ENCODE measurements at places on chromosomes 5 and 9. TPM values are rescaled to one million over a fixed set of nuclear protein-coding genes. Genes with fewer than 3 reads are reported as not detected.

ACTBL2 gene
- total RNA-seq: not detected

- no peaks in the 10 kb centered on the region for H3K4me1 ChIP-seq
- H3K27me3 ChIP-seq: no peaks in the 10 kb centered on the region
- no peaks in the 10 kb centered on the region for H3K36me3 ChIP-seq
- H3K4me3 ChIP-seq: no peak overlapping the region
Observed at GRCh38 chr9:77474936-77475335, 173.2 kb downstream of the GNA14 start.

ORM2 gene
- total RNA-seq: not detected

PPP1R26 gene
- 7.8 TPM for total RNA-seq

- no peak overlapping the region for H3K4me3 ChIP-seq
- DNase-seq: no peak
- no peaks in the 10 kb centered on the region for H3K4me1 ChIP-seq
- no peak overlapping the region for H3K27ac ChIP-seq
- H3K36me3 ChIP-seq: no peaks in the 10 kb centered on the region
- no peaks in the 10 kb centered on the region for H3K27me3 ChIP-seq
Observed at GRCh38 chr5:24635209-24635608, 9.6 kb downstream of the CDH10 start.

DNA sequence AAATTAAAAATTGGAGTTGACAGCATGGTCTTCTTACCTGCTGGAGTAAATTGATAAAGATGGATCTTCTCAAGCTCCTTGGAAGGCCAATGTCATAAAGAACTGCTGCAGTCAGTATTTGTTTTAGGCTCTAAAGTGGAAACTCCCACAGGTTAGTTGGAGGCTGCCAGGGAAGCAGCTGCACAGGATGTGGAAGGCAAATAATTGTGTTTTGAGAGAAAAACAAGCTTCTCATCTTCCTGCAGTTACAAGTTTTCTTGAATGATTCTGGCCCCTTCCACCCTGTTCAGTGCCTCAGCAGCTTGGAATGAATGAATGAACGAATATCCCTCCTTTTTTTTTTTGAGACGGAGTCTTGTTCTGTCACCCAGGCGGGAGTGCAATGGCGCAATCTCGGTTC, 13.9 kb downstream of the MROH2B start:
- no peak overlapping the region for H3K27ac ChIP-seq
- H3K36me3 ChIP-seq: no peaks in the 10 kb centered on the region
- no peaks in the 10 kb centered on the region for H3K4me1 ChIP-seq
- no peak for DNase-seq
- no peak overlapping the region for H3K4me3 ChIP-seq
- no peaks in the 10 kb centered on the region for H3K27me3 ChIP-seq

DNA sequence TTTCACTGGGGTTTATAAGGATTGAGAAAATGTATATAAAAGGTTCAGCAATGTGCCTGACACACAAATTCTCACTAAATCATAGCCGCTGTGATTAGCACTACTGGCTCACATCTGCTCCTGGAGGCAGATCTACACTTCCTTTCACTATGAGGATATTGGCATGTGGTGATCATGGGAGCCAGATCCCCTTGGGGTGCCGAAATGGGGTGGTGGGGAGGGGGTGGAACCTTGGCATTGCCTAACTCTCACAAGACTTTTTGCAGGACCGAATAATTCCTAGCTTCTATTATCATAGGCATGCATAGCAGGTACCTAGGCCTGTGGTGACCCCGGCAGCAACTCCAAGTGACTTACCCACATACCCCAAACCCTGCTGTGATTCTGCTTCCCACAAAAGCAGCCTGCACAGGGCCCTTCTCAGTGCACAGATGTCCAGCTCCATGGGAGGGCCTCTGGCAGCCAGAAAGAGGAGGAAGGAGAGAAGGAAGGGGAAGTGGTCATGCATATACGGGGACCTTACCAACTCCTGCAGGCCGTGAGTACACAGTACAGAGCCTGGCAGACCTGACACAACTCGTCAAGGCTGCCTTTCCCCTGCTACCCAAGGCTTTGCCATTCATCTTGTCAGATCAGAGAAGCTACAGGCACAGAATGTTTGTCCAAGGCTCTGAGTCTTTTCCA, 61.3 kb upstream of the IQGAP2 start:
- no peaks in the 10 kb centered on the region for H3K27me3 ChIP-seq
- no peaks in the 10 kb centered on the region for H3K36me3 ChIP-seq
- peaks cover 4% of the 10 kb centered on the region for H3K4me1 ChIP-seq
- DNase-seq: no peak
- no peak overlapping the region for H3K27ac ChIP-seq

WDR36 gene
- total RNA-seq: 35.2 TPM

GRCh38 chr5:116494784-116495450, 79.7 kb downstream of the SEMA6A start:
- DNase-seq: no peak
- H3K4me3 ChIP-seq: no peak overlapping the region
- H3K4me1 ChIP-seq: peaks cover 14% of the 10 kb centered on the region
- H3K27me3 ChIP-seq: no peaks in the 10 kb centered on the region
- no peak overlapping the region for H3K27ac ChIP-seq

CHMP5 gene
- total RNA-seq: 29.7 TPM

DNA sequence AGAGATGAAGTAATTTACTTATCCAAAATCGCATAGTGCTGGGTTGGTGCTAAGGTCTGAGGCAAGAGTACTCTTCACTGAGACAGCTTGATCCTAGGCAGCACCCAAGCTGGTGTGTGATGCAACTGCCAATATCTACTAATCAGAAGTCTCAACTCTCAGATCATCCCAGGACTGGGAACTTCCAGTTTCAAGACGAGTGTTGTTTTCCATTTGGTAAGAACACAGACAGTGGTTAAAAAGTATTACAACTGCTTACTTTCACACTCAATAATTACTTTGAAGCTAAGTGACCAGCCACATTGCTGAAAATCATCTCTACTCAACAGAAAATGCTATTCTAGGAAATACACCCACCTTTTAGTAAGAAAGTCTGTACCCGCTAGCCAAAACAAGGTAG, 45.3 kb downstream of the FBXW11 start:
- H3K27me3 ChIP-seq: no peaks in the 10 kb centered on the region
- no peak for DNase-seq
- H3K4me1 ChIP-seq: peaks cover 73% of the 10 kb centered on the region
- no peak overlapping the region for H3K4me3 ChIP-seq

GRCh38 chr5:42573386-42573785, 150.1 kb downstream of the GHR start:
- H3K27ac ChIP-seq: no peak overlapping the region
- H3K4me1 ChIP-seq: no peaks in the 10 kb centered on the region
- DNase-seq: no peak
- no peak overlapping the region for H3K4me3 ChIP-seq
- H3K27me3 ChIP-seq: no peaks in the 10 kb centered on the region
- H3K36me3 ChIP-seq: no peaks in the 10 kb centered on the region

TRPM3 gene
- not detected for total RNA-seq

- peak; percentile 41 for DNase-seq
- peaks cover 77% of the 10 kb centered on the region for H3K27me3 ChIP-seq
- H3K4me3 ChIP-seq: no peak overlapping the region
- peaks cover 57% of the 10 kb centered on the region for H3K4me1 ChIP-seq
- no peaks in the 10 kb centered on the region for H3K36me3 ChIP-seq
Observed at GRCh38 chr9:124007565-124008302, 3.8 kb upstream of the LHX2 start.

GRCh38 chr9:91298311-91298710, 63.4 kb downstream of the AUH start:
- no peaks in the 10 kb centered on the region for H3K27me3 ChIP-seq
- H3K4me3 ChIP-seq: no peak overlapping the region
- no peak for DNase-seq
- no peak overlapping the region for H3K27ac ChIP-seq
- H3K4me1 ChIP-seq: peaks cover 17% of the 10 kb centered on the region

DNA sequence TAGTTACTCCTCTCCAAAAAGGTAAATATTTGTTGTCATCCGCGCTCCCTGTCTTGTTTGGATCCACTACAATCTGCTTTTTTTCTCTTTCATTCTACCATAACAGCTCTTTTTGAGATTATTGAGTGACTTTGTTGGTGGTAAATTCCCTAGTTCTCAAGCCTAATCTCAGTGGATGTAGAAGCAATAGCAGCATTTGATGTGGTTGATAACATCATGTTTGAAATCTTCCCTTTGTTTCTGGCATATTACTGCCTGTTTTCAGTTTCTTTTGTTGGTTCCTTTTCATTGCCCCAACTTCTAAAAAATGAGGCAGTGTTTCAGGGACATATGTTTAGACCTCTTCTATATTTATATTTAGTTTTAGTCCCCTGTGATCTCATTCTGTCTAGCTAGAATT, 8.9 kb downstream of the CDC42SE2 start:
- H3K4me1 ChIP-seq: peaks cover 88% of the 10 kb centered on the region
- peak; percentile 49 for DNase-seq
- no peaks in the 10 kb centered on the region for H3K27me3 ChIP-seq
- peak overlapping the region; percentile 25 for H3K27ac ChIP-seq
- no peak overlapping the region for H3K4me3 ChIP-seq

DNA sequence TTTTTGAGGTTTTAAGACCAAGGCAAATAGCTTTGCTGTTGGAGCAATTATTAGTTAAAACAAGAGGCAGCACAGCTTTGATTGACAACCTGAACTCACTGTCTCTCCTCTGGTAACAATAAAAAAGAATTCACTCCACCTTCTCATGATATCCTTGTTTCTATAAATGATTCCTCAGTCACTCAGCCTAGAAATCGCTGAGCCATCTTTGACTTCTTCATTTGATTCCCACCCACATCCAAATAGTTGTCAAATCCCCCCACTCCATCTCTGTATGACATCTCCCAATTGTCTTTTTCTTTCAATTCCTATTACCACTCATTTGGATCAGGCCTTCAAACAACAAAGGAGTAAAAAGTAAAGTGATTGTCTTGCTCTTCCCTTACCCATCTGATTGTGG, 266.4 kb downstream of the MCTP1 start:
- no peaks in the 10 kb centered on the region for H3K4me1 ChIP-seq
- H3K4me3 ChIP-seq: no peak overlapping the region
- no peaks in the 10 kb centered on the region for H3K27me3 ChIP-seq
- H3K36me3 ChIP-seq: peaks cover 1% of the 10 kb centered on the region
- no peak overlapping the region for H3K27ac ChIP-seq

BTNL9 gene
- total RNA-seq: 173 TPM

DNA sequence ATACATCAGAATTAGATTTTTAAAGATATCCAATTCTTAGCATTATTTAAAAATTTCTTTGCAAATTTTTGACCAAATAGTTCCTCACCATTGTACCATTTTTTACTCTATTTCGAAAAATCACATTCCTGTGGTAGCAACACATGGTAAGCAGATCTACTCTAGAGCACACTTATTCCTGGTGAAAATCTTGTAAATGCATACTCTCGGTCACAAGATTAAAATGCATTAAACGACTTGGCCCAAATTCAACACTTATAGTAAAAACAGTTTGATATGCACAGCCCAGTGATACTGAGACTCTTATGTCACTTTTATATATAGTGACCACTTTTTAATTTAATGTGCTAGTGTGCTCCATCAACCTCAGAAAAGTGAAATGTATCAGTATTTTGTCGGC, 208.8 kb upstream of the TARS1 start:
- H3K4me3 ChIP-seq: no peak overlapping the region
- H3K4me1 ChIP-seq: peaks cover 6% of the 10 kb centered on the region
- DNase-seq: no peak
- H3K36me3 ChIP-seq: no peaks in the 10 kb centered on the region
- H3K27me3 ChIP-seq: no peaks in the 10 kb centered on the region

- peaks cover 76% of the 10 kb centered on the region for H3K4me1 ChIP-seq
- peaks cover 80% of the 10 kb centered on the region for H3K36me3 ChIP-seq
- peak overlapping the region; percentile 80 for H3K27ac ChIP-seq
- no peak for DNase-seq
- no peak overlapping the region for H3K4me3 ChIP-seq
Observed at GRCh38 chr5:157541447-157542118, 34.0 kb downstream of the ADAM19 start.

DNA sequence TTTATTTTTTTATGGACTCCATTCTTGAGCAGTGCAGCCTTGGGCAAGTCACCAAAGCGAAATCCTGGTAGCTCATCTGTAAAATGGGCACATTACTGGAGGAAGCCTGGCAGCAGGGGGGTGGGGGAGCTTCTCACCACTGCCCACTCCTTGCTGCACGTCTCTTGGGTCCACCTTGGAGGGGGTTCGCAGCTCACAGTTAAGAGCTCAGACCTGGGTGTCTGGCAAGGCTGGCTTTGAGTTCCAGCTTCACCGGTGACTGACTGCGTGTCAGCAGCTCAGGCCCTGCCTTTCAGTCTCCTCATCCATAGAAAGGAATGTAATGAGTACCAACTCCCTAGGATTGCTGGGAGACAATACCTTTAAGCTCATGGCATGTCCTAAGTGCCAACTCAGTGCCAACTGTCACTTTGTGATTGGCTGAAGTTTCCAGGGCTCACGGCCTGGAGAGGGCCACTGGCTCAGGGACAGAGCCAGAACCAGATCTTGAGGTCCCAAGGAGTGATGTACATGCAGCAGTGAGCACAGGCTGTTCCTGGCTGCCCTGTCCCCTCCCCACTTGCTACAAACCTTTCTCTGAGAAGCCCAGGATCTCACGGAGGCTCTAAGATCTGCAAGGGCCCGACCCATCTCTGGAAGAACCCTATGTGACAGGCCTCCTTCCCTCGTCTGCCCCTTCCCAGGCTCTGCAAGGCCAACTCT, 72.9 kb downstream of the C9orf50 start:
- no peak overlapping the region for H3K4me3 ChIP-seq
- no peak overlapping the region for H3K27ac ChIP-seq
- DNase-seq: no peak
- H3K27me3 ChIP-seq: no peaks in the 10 kb centered on the region

DMGDH gene
- total RNA-seq: 0.87 TPM

GGTA1 gene
- not detected for total RNA-seq

- no peak overlapping the region for H3K27ac ChIP-seq
- H3K27me3 ChIP-seq: no peaks in the 10 kb centered on the region
- no peak overlapping the region for H3K4me3 ChIP-seq
- no peaks in the 10 kb centered on the region for H3K4me1 ChIP-seq
- no peak for DNase-seq
Observed at GRCh38 chr5:160525471-160526261, 104.0 kb downstream of the PTTG1 start.

ENHO gene
- not detected for total RNA-seq

GRCh38 chr5:143261748-143262392, 141.6 kb downstream of the NR3C1 start:
- no peak for DNase-seq
- H3K4me3 ChIP-seq: no peak overlapping the region
- no peaks in the 10 kb centered on the region for H3K36me3 ChIP-seq
- no peak overlapping the region for H3K27ac ChIP-seq

Measured in B cell (primary cell).